ENCODE measurements at places on chromosomes 13 and 19.

- no peak for DNase-seq
These were observed 59.7 kb downstream of the NAA16 start for GRCh38 chr13:41370736-41371135.

DNA sequence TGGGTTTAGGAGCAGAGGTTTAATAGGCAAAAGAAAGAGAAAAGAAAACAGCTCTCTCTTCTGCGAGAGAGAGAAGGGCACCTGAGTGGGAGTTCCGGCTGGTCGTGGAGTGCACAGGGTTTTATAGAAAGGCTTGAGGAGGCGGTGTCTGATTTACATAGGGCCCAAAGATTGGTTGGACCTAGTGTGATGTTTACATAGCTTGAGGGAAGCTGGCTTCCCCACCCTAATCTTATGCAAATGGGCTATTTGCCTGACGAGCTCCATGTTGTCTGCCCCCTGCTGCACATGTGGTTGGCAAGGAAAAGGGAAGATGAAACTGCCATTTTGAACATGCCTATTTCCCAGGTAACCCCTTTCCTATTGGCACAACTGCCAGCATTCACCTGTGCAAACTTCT lies 21.5 kb upstream of the MEDAG start:
- no peak for DNase-seq

- DNase-seq = peak; percentile 30
These were observed 19.3 kb upstream of the LGALS13 start for GRCh38 chr19:39582891-39583625.

DNA sequence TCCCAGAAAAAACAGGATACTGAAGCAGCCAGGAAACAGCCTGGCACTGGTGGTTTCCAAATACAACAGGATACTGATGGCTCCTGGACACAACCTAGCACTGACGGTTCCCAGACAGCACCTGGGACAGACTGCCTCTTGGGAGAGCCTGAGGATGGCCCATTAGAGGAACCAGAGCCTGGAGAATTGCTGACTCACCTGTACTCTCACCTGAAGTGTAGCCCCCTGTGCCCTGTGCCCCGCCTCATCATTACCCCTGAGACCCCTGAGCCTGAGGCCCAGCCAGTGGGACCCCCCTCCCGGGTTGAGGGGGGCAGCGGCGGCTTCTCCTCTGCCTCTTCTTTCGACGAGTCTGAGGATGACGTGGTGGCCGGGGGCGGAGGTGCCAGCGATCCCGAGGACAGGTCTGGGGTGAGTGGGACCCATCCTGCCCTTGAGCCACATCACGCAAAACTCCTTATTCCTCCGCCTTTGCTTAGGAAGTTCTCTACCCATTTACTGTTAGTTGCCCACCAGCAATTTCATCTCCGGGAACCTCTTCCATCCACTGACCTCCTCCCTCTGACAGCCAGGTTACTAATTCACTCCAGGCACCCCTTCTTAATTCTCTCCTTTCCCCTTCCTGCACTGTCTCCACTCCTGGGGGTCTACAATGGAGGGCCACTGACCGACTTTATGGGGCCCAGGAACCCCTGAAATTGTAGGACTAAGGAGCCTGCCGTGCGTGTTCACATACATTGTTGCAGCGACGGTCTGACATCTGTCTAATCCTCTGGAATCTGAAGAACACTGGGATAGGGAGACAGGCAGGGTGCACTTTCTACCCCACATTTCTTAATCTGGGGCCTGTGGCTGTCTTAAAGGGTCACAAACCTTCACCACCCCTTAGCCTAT lies 1.2 kb downstream of the ITPKC start:
- no peak for DNase-seq

DNA sequence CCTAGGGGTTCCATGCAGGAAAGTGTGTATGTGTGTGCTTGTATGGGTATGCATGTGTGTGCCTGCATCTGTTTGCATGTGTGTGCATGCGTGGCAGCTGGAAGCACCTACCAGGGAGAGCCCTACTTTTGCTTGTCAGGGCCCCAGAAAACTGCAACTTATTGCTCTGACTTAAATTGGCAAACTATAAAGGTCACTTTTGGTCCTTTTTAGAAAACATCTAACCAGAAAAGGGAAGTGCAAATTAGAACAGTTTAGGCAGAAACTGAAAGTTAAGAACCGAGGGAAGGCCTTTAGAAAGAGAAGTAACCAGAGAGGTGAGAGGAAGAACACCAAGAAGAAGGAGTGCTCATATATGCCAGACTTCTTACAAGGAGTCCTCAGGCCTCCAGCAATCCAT lies 32.5 kb downstream of the DLEU7 start:
- no peak for DNase-seq

DNA sequence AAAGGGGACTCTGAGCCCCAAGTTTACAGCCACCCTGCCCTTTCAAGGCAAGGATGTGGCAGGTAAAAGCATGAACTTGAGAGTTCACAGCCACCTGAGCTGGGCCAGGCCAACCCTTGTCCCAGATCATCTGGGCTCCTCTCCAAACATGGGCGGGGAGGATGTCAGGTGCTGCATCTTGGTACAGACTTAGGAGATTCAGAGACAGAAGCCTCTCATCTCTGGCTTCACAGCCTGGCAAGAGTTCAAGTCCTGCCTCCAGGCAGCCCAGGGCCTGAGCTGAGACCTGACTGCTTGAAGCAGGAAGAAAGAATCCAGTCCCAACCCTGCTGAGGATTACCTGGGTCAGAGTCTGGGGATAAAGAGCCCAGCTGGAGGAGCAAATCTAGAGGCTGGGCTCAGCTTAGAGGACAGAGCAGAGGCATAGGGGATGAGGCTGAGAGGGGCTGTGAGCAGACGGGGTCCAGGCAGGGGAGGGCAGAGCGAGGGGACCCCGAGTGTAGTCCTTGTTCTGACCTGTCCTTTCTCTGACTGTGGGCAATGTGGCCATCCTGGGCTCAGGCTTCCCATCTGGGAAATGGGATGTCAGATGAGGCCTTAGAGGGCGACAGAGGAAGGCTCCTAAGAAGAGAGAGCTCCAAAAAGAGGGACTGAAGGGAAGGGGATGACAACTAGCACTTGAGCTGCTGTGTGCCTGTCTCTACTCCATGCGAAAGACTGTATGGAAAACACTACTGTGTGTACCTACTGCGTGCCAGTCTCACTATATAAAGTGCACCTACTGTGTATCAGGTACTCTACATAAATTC lies 6.6 kb upstream of the OR10H5 start:
- no peak for DNase-seq

GRCh38 chr13:33376212-33376611 lies 90.7 kb upstream of the STARD13 start:
- no peak for DNase-seq

GRCh38 chr19:5804516-5805461 lies at the start of gene NRTN:
TSS of gene NRTN (plus strand) at chr19:5805067. CDS start at chr19:5824166, 19,099 bp downstream.
- DNase-seq = peak; percentile 48

- DNase-seq = no peak
These were observed 158.2 kb downstream of the HS6ST3 start for GRCh38 chr13:96248103-96248502.

DNA sequence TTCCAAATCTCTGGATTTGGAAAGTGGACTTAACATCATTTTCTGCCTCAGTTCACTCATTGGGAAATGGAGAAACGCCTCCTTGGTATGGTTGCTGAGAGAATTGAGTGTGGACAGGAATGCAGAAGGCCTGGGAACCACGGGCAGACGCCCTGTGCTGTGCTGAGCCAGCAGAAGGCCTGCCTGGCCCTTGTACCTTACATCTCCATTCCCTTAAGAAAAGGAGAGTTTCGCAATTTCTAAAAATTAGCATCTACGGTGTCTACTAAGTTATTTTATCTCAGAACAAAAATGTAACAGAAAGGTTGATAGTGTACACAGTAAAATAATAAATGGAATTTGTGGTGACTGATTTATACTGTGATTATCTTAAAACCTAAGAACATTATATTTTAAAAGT lies 78.7 kb downstream of the IPO5 start:
- DNase-seq = no peak

DNA sequence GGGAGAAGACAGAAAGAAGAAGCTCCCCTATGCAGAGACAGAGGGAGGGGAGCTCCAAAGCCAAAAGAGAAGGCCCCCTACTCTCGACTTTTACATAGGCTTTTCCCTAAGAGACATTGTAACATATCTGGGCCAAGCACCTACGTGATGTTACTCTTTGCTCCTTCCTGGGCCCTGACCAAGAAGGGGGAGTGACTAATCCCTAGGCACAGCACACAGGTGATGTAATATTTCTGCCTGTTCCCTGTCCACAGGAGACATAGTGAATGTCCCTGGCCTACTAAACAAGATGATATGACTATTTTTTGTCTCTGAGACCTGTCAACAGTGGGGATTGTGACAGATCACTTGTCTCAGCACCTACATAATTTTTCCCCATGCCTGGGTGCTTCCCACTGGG lies 15.9 kb upstream of the ZNF254 start:
- no peak for DNase-seq

GRCh38 chr19:47228168-47228936 lies 2.6 kb downstream of the BBC3 start:
- DNase-seq = peak; percentile 61

DNA sequence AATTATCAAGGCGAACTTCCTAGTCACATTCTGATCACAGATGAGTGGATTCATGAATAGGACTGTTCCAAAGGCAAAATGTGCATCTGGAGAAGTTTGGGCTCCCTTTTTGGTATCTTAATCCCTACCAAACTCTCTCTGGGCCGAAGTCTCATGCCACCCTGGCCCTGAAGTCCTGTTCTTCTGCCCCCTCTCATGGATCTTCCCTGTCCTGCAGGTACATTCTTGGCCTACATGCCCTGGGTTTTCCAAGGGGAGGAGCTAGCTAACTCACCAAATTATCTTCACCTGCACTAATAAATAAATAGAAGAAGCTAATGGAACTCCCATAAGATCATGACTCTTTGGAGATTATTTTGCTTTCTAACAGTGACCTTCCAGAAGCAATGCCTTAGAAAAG lies 50.3 kb downstream of the SERTM1 start:
- DNase-seq = no peak

GRCh38 chr13:112964971-112965492 lies 4.0 kb upstream of the MCF2L start:
- DNase-seq = no peak

DNA sequence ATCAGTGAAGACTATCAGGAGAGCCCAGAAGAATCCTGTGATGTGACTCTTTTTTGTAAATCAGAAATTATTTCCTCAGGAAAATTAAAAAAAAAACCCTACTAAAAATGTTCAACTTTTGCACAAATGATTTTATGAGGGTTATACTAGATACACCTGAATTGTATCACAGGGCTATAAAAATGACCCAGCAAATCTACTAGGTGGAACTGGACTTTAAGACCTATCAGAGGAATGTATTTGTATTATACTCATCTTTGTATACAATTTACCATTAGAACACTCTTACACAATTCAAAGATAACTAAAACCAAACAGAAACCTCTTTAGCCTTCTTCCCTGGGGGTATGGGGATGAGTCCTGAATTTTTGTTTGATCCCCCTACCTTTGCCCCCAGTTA lies 7.2 kb downstream of the FBXL3 start:
- no peak for DNase-seq

DNA sequence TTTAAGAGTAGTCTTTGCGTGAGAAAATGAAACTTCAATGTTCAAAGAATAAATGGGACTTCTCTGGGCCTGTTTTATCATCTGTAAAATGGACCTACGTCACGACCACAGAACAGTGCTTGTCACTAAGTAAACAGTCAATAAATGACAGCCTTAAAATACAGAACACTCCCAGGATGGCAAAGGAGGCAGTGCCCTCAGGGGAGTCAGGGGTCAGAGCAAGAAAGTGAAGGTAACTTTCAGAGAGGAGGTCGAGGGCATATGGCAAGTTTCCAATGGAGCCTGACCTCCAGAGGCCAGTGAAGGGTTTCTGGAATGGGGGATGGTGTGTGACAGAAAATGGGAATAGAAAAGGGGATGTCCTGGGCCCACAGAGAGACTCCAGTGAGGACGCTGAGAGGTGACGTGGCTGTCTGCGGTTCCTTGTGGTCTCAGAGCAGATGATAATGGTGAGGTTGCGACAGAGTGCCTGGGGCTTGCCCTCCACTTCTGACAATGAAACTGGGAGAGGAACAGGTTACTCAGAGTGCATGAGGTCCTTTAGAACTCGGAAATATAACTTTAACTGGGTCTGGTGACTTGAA lies 91.8 kb downstream of the UBL3 start:
- DNase-seq = peak; percentile 78

- no peak for DNase-seq
These were observed 61.3 kb downstream of the NUFIP1 start for GRCh38 chr13:44927968-44928367.

DNA sequence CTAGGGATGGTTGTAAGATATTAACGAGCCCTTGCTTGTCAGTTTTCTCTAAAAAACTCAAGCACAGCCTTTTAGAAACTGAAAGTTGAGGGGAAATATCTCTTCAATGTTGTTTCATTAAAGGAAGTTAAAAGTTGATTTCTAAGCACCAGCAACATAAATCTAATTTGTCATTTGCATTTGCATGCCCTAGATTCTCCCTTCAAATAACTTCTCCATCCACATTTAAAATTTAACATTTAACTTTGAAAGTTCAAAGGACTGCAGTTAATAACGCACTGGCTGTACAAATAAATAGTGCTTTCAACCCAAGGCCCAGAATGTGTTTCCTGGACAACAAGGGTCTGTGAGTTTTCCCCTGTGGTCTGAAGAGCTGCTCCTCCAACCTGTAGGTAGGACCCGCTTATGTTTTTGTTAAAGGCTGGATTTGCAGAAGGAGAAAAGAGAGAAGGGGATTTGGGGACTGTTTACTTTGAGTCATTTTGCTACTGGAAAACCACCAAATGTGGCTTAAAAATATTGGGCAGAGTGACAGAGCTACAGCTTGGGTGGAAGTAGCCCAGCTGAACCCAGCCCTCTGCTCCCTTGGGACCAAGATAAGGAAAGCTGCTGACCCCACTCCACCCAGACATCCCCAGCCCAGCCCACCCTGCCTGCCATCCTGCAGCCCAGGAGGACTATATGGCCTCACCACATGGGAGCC lies 39.8 kb downstream of the TNFRSF19 start:
- DNase-seq = no peak

- DNase-seq = no peak
These were observed 2.1 kb downstream of the SIAH3 start for GRCh38 chr13:45849408-45849807.

GRCh38 chr13:59835569-59835968 lies 328.2 kb downstream of the DIAPH3 start:
- DNase-seq = no peak

GRCh38 chr13:112965573-112966115 lies 3.4 kb upstream of the MCF2L start:
- no peak for DNase-seq

DNA sequence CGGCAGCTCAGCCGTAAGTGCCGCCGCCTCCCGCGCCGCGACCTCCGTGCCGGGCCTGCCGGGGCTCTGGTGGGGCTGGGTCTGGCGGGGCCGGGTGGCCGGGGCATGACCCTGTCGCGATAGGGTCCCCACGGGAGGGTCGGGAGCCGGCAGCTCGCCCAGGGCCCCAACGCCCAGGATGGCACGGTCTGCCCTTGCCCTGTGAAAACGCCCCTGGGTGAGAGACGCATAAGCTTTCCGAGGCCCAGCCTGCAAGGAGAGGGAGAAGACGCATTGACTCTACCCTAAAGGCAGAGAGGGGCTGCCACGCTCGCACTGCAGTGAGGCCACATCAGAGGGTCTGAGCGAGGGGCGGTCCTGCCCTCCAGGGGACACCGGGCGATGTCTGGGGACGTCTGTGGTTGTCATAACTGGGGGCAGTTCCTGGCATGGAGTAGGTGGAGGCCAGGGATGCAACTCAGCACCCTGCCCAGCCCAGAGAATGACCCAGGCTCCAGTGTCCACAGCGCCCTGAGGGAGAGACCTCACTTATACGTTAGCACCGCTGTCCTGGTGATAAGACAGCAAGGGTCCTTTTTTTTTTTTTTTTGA lies 539 bp downstream of the ZNF554 start:
- DNase-seq = peak; percentile 10

GRCh38 chr19:2054763-2055162 lies 3.7 kb upstream of the MKNK2 start:
- no peak for DNase-seq

- no peak for DNase-seq
These were observed 1315.4 kb downstream of the SLITRK1 start for GRCh38 chr13:82566864-82567263.
